ENCODE measurements at places on chromosomes 7 and 10. TPM values are rescaled to one million over a fixed set of nuclear protein-coding genes. Genes with fewer than 3 reads are reported as not detected.
A peak's percentile ranks its signal among the peaks of the same experiment; 100 is the strongest.

- no peak for DNase-seq
- no peaks in the 10 kb centered on the region for H3K4me1 ChIP-seq
- H3K27ac ChIP-seq = no peak overlapping the region
- no peaks in the 10 kb centered on the region for H3K36me3 ChIP-seq
- no peaks in the 10 kb centered on the region for H3K27me3 ChIP-seq
Observed at GRCh38 chr10:69949770-69950169, 102.9 kb upstream of the MACROH2A2 start.

- no peak overlapping the region for H3K4me3 ChIP-seq
- no peaks in the 10 kb centered on the region for H3K36me3 ChIP-seq
- peak overlapping the region; percentile 89 for H3K27ac ChIP-seq
- peak; percentile 66 for DNase-seq
- H3K27me3 ChIP-seq = no peaks in the 10 kb centered on the region
- peaks cover 88% of the 10 kb centered on the region for H3K4me1 ChIP-seq
Observed at GRCh38 chr10:119413471-119414080, 128.9 kb downstream of the RGS10 start.

TMEM60 gene
- 8.2 TPM for total RNA-seq

DNA sequence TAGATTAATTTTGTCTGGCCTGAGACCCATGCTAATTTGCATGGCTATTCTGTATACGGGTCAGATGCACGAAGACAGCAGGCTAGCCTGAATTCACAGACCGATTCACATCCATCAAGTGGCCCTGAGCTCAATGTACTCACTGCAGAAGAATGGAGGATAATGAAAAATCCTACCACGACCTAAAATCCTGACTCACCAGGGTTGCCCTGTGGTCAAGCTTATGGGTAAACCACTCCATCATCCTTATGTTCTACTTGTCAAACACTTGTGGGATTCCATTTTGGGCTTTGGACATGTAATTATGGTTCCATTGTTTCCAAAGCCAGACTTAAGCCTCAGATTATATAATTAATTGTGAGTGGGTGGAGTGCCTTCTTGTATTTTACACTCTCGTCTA, 110.4 kb upstream of the ZNF438 start:
- no peak for DNase-seq
- no peaks in the 10 kb centered on the region for H3K27me3 ChIP-seq
- no peak overlapping the region for H3K27ac ChIP-seq
- no peak overlapping the region for H3K4me3 ChIP-seq
- H3K36me3 ChIP-seq = no peaks in the 10 kb centered on the region

LRRD1 gene
- total RNA-seq = not detected

DNA sequence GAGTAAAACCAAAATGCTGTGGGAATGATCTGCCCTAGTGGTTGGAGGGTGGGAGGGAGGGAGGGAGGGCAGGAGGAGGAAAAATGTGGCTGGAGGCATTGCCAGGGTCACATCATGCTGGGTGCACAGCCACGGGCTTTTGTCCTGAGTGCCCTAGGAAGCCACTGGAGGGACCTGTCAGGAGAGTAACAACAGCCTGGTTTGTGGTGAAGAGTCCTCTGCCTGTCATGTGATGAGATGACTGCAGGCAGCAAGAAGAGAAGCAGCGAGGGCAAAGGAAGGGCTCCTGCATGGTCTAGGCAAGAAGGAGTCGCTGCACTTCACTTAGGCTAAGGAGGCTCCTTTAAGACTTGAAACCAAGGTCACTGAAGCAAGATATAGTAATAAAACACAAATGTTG, 65.6 kb downstream of the PKD1L1 start:
- DNase-seq = no peak
- H3K4me1 ChIP-seq = peaks cover 20% of the 10 kb centered on the region
- no peak overlapping the region for H3K4me3 ChIP-seq
- peaks cover 10% of the 10 kb centered on the region for H3K36me3 ChIP-seq

- no peaks in the 10 kb centered on the region for H3K27me3 ChIP-seq
- no peak overlapping the region for H3K27ac ChIP-seq
- H3K4me1 ChIP-seq = peaks cover 81% of the 10 kb centered on the region
- no peak for DNase-seq
- peaks cover 27% of the 10 kb centered on the region for H3K36me3 ChIP-seq
Observed at GRCh38 chr7:151491859-151492258, 27.8 kb downstream of the RHEB start.

ENTPD1 gene
- 7.7 TPM for total RNA-seq

PRKCQ gene
- total RNA-seq = 0.16 TPM

GRCh38 chr7:40700653-40701421, 566.0 kb downstream of the SUGCT start:
- no peaks in the 10 kb centered on the region for H3K27me3 ChIP-seq
- H3K27ac ChIP-seq = no peak overlapping the region
- no peaks in the 10 kb centered on the region for H3K4me1 ChIP-seq

DNA sequence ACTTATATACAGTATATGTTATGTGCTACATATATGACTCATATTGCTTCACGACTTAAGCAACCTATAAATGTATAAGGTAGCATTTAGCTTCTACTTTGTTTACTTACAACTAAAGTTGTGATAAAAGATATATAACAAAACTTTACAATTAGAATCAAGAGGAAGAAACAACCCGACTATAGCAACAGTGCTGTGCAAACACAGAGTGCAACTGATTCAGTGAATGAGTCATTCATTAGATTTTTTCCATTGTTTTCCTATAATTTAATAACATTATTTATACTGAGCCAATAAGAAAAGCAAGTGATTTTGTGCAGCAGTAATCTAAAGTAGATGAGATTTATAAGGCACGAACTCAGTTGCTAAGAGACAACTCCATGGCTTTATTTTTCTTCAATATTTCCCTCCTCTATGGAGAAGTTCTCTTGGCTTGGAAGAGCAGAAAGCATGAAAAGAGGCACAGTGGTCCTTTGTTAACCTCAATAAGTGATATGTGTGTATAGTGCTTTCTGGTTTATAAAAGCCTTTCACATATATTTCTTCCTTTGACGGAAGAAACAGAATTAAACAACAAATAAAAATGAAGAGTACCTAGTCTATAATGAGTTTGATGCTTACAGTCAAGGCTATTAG, 19.8 kb downstream of the CEP41 start:
- H3K4me3 ChIP-seq = no peak overlapping the region
- no peak for DNase-seq
- no peaks in the 10 kb centered on the region for H3K27me3 ChIP-seq

TSPAN33 gene
- total RNA-seq = 9.7 TPM

GRCh38 chr7:46864716-46865115, 717.2 kb downstream of the TNS3 start:
- H3K4me3 ChIP-seq = no peak overlapping the region
- H3K4me1 ChIP-seq = peaks cover 5% of the 10 kb centered on the region
- no peak for DNase-seq
- no peaks in the 10 kb centered on the region for H3K27me3 ChIP-seq
- no peaks in the 10 kb centered on the region for H3K36me3 ChIP-seq
